ENCODE measurements at places on chromosomes 11 and 22.

GRCh38 chr11:130603335-130603906, 155.0 kb downstream of the ADAMTS15 start:
- no peak for DNase-seq

DNA sequence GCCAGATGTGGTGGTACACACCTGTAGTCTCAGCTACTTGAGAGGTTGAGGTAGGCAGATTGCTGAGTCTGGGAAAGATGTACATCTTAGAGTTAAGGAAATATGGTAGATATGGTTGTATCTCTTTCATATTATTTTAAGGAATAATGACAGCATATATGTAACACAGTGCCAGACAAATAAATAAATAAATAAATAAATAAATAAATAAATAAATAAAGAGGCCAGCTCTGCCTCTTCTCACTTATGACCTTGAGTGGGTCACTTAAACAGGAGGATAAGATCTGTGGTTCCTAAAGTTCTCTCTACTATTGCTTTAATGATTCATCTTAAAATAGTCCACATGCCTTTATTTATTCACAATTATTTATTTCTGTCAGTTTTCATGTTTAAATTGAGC, 890.9 kb upstream of the TENM4 start:
- DNase-seq: no peak

- no peak for DNase-seq
Measured at GRCh38 chr11:67314218-67314617, 10.9 kb downstream of the SSH3 start.

GRCh38 chr11:113474362-113475159, 637 bp downstream of the DRD2 start:
- peak; percentile 69 for DNase-seq

DNA sequence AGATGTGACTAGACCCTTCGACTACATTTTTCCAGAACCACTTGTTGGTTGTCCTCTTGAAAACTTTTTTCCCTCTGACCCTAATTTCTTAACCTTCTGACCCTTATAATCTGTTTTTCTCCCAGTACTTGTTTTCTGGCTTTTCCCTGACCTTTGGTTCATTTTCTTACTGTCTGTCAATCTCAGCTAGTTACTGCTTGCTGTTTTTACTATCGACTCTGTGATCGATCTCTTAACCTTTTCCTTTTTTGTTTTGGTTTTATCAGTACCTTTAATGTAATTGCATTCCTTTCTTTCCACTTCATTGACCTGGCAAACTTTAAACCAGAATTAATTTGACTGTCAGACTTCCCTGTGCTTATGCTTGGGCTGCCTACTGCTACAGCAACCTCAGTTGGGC, 92.8 kb downstream of the DDX10 start:
- no peak for DNase-seq

GRCh38 chr11:14898906-14899305, 6.9 kb upstream of the CYP2R1 start:
- no peak for DNase-seq

- no peak for DNase-seq
Measured at GRCh38 chr11:12542186-12542935, 131.9 kb upstream of the TEAD1 start.

DNA sequence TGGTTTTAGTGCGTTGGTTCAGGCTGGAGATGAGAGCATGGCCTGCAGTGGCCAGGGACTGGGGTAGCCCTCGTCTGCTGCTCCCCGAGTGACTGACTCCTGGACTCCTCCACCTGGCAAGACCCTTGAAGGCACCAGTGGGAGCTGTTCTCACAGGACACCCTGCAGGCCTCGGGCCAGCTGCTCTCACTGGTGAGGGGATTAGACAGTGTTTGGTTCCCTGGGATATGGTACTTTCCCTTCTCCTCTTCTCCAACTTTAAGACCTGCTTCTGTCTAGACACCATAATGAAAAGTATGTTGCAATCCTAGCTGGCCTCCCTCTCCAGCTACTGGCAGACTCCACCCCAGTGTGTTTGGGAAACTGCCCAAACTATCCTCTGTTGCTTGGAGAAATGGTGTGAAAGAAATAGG, 168.8 kb upstream of the CADM1 start:
- DNase-seq: peak; percentile 64

DNA sequence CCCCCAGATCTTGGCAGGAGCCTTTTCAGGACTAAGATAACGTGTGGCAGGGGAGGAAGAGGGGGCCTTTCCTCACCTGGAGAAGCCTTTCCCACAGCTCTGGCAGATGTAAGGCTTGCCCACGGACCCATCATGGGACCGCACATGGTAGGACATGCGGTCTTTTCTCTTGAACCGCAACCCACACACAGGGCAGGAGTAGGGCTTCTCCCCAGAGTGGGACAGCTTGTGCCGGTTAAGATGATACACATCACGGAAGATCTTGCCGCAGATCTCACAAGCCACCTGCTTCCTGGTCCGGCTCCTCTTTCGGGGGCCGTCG, 1.9 kb downstream of the PATZ1 start:
- DNase-seq: peak; percentile 14

DNA sequence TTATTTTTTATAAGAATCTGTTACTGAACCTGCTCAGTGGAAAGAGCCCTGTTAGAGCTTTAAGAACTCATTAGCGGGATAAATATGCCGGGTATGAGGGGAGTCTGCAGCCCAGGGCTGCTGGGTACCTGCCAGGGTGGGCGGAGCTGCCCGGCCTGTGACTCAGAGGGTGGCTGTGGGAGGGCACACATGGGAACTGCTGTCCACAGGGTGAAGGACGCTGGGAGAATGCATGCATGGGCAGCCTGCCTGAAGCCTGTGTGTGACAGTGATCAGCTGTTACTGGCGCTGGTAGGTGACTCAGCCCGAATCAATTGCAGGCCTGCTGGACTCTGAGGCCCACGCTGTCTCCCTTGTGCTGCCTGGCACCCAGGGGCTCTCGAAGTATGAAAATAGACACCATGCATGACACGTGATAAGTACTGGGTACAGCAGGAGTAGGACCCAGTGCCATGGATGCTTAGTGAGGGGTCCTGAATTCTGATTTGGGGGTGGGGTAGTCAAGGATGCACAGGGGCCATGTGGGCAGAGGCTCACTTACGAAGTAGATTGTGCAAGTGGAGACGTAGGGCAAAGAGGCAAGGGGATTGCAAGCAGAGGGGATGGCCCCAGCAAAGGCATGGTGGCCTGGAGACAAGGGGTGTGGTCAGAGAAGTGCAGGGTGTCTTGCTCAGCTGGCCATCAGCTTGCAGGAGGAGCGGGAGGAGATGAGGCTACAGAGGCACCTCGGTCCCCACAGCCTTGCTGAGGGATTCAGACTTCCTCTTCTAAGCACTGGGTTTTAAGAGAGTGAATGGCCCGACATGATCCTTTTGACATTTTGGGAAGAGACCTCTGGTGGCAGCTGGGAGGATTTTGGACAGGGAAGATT, 36.5 kb downstream of the GRIK4 start:
- peak; percentile 23 for DNase-seq

DNA sequence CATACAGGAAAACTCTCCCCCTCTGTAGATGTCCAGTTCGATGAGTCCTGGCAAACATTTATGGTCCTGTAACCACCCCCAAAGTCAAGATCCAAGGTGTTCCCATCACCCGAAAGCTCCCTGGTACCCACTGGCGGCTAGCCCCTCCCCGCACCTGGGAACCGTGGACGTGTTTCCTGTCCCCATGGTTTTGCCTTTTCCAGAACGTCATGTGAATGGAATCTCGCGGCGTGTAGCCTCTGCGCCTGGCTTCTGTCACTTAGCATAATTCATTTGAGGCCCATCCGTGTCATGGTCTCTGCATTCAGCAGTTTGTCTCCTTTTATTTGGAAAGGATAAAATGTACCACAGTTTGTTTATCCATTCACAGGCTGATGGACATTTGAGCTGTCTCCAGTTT, 106.3 kb downstream of the KCNQ1 start:
- DNase-seq: no peak

GRCh38 chr11:75152651-75153427, 1.9 kb downstream of the SLCO2B1 start:
- DNase-seq: no peak

- DNase-seq: no peak
Measured at GRCh38 chr22:46457502-46458488, 79.6 kb downstream of the CELSR1 start.

DNA sequence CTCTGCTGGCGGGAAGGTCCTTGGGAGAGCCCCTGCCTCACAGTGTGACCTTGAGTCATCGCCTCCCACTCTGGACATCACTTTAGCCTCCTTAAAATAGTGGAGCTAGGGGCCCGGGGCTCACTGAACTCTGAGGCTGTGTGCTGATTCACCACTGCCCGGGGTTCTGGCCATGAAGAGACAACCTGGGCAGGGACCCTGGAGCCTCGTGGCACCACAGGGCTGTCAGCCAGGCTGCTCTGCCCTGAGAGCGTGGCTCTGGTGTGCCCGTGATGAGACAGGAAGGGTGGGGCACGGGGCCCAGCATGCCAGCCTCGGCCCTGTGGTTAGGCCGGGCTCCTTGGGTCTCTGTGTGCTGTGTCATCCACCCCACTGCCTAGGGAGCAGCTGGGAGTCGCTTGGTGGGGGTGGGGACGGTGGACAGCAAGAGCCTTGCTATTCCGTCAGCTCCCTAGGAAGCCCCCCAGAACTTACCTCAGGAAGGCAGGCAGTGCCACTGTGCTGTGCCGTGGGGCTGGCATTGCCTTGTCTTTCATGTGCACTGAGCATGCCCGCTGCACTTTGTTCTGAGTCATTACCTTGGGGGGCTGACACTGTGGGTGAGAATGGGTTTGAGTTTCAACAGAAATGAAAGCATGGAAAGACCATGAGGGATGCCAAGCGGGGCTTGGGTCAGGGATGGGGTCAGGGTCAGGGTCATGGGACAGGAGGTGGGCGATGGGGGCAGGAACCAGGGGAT, 31.7 kb downstream of the TPCN2 start:
- no peak for DNase-seq

DNA sequence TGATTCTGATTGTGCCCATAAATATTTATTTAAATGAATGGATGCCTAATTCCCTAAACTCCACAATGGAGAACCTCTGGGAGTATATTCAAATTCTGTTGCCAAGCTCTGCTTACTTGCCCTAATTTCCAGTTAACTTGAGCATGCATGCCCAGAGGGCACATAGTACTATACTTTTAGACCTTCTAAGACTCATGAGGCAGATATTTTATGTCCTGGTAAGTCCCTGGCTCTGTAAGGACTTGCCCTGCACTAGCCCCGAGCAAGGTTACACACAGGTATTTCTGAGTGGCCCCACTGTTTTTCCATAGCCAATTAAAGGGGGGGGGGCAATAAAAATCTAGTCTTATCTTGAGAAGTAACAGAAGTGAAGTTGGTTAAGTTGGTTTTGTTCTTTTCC, 21.1 kb upstream of the CAPRIN1 start:
- DNase-seq: no peak

DNA sequence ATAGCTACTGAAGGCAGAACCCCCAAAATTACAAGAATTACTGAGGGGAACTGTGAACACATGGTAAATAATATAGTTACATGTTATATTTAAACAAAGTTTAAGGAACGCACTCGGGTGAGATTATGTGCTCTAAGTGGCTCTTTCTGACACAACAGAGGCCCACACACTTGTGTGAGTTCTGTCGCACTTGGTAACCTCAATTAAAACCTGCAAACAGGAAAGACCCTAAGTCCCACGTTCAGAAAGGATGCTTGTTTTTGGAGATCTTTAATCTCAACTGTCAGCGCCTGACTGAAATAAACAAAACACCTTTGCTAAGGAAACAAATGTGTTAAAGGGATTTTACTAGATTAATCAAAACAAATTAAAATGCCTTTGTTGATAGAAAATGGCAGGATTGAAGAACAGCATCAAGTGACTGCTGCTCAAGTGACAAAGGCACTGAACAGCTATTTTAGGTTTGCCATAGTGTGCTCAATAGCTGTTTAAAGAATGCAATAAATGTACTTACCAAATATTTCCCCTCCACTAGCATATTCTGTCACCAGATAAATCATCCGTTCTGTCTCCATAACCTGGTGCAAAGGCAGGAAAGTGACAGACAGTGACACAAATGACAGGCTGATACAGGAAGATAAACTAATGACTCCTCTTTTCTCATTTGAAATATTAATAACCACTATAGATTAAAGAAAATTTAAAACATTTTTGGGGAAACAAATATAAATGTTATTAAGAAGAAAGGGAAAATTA, 116.3 kb upstream of the APOA1 start:
- no peak for DNase-seq

- DNase-seq: no peak
Measured at GRCh38 chr11:70828593-70829082, 423.7 kb downstream of the SHANK2 start.

DNA sequence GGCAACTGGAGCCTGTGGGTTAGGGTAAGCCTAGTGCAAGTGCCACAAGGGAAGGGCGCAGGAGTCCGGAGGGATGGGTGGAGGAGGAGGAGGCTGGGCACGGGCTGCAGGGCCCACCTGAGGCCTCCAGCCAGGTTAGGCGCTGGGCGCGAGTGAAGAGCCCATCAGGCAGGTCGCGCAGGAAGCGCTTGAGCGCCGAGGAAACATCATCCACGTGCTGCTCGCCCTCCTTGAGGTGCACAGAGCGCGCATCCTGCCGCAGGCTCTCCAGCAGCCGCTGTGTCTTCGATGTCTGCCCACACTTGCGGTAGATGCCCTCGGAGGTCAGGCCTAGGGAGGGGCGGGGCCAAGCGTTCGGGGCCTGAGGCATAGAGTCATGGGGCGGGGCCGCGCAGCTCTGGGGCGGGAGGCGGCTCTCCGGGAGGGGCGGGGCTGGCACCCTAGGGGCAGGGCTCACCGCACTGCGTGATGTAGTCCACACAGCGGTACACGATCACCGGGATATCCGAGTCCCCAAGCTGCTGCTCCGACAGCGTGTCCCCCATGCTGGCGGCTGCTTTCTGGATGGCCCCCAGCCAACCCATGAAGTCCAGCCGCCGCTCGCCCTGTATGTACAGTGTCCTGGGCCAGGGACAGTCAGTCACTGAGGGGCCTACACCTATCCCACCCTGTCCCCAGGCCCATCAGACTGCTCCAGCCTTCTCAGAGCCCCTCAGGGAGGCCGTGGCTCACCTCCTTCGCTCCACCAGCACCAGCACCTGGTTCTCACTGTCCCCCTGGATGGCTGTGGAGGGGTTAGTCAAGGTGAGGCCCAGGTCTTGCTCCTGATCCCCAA, 22.9 kb upstream of the PDE2A start:
- DNase-seq: no peak

DNA sequence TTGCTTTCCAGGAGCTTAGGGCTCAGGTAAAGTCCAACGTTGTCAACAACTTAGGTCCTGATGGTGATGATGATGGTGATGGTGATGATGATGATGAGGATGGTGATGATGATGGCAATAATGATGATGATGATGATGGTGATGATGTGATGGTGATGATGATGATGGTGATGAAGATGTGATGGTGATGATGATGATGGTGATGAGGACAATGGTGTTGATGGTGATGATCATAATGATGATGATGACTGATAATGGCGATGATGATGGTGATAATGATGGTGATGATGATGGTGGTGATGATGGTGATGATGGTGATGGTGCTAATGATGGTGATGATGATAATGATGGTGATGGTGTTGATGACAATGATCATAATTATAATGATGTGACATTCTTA, 750.2 kb downstream of the TBC1D22A start:
- no peak for DNase-seq

- DNase-seq: no peak
Measured at GRCh38 chr11:65558930-65559509, 861 bp upstream of the LTBP3 start.

GRCh38 chr22:19503869-19504268, 20.3 kb downstream of the CLDN5 start:
- DNase-seq: peak; percentile 15
